A549 treated with GW870086 at 1 μM for 4 hours (cell line): ENCODE measurements at places on chromosomes 7 and 10. TPM values are rescaled to one million over a fixed set of nuclear protein-coding genes. Genes with fewer than 3 reads are reported as not detected.

Gene ATG9B
- 0.31 to 1.3 TPM (median 0.58 TPM) in 5 replicates for total RNA-seq

Gene AQP1
- 0.30 to 0.53 TPM (median 0.44 TPM) in 5 replicates for total RNA-seq

Gene GIMAP1
- not detected in 5 replicates for total RNA-seq

Gene ENTPD7
- total RNA-seq = 8.7 to 13.7 TPM (median 12.8 TPM) in 5 replicates

Gene PRKCQ
- 3.5 to 4.6 TPM (median 4.2 TPM) in 5 replicates for total RNA-seq

Gene HKDC1
- 10.1 to 16.1 TPM (median 11.6 TPM) in 5 replicates for total RNA-seq

Gene MYL10
- not detected in 5 replicates for total RNA-seq

Gene HTR5A
- not detected in 5 replicates for total RNA-seq

Gene NRP1
- 67.9 to 94.2 TPM (median 79.5 TPM) in 5 replicates for total RNA-seq

Gene STAG3
- 0.21 to 0.72 TPM (median 0.21 TPM) in 3 of 5 replicates, not detected in the others for total RNA-seq

Gene CC2D2B
- total RNA-seq = 0.10 TPM in 1 of 5 replicates, not detected in the others

Gene PDGFA
- total RNA-seq = 24.2 to 29.2 TPM (median 25.2 TPM) in 5 replicates

Gene TRIP6
- 41.9 to 53.9 TPM (median 52.7 TPM) in 5 replicates for total RNA-seq

Gene GPAM
- total RNA-seq = 5.4 to 7.4 TPM (median 6.4 TPM) in 5 replicates

Gene UNCX
- not detected in 5 replicates for total RNA-seq

Gene PRRT4
- 0.29 to 0.50 TPM (median 0.41 TPM) in 5 replicates for total RNA-seq

Gene BMPER
- 4.3 to 7.3 TPM (median 5.1 TPM) in 5 replicates for total RNA-seq

Gene DUSP5
- 111 to 161 TPM (median 136 TPM) in 5 replicates for total RNA-seq

Gene TMEM273
- not detected in 5 replicates for total RNA-seq

Gene PTF1A
- total RNA-seq = not detected in 5 replicates

Gene ACTL6B
- total RNA-seq = not detected in 5 replicates

Gene TUBB8
- total RNA-seq = 0.10 to 0.12 TPM in 2 of 5 replicates, not detected in the others

Gene ZNF33A
- 4.9 to 9.0 TPM (median 7.4 TPM) in 5 replicates for total RNA-seq

Gene ZNF503
- total RNA-seq = 8.7 to 12.1 TPM (median 11.6 TPM) in 5 replicates

Gene INPP5A
- total RNA-seq = 12.7 to 13.8 TPM (median 12.8 TPM) in 5 replicates
